ENCODE measurements at places on chromosomes 11 and 22.

DNA sequence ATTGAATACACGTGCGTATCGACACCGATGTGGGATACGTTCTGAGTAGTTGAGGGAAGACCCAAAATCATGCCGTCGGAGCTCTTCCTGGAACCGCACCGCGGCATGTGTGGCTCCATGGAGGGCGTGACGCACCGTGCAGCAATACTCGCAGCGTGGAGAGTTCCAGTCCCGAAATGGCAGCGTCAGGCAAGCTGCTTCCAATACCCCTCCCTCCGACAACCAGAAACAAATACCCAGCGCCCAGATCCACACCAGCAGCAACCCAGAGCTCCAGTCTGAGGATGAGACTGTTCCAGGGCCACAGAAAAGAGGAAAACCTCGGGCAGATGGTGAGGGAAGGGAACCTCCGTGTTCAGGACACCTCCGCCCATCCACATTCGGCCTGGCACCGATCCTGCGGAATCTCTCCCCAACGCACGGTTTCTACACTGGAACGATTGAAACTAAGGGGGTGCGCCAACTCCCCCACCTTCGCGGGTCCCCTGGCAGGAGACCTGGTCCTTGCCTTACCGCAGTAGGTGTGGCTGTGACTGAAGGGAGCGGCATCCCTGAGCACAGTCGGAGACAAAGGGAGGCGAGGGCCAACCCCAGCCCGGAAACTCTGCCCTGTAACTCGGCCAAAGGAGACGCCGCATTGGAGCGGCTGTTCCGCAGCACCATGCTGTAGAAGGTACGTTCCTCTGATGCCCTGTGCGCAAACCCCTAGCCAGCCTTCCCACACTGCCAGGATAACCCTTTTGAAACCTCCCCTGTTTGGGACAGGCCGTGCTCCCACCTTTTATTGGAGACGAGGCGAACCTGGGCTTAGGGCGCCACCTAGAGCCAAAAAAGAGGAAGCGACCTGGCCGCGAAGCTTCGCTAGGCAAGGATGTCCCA is 28.2 kb downstream of the DBX1 start:
- DNase-seq: peak; percentile 54
- no peaks in the 10 kb centered on the region for H3K36me3 ChIP-seq
- H3K27ac ChIP-seq: no peak overlapping the region
- no peaks in the 10 kb centered on the region for H3K27me3 ChIP-seq
- H3K4me3 ChIP-seq: no peak overlapping the region

- H3K4me3 ChIP-seq: no peak overlapping the region
- no peaks in the 10 kb centered on the region for H3K27me3 ChIP-seq
- no peaks in the 10 kb centered on the region for H3K36me3 ChIP-seq
- H3K4me1 ChIP-seq: no peaks in the 10 kb centered on the region
Observed at GRCh38 chr11:27514076-27514475, 7.5 kb upstream of the LIN7C start.

- DNase-seq: peak; percentile 31
- H3K4me1 ChIP-seq: 0 out of 2 replicates have a peak, but pooled peaks cover 5% of the 10 kb centered on the region
- H3K27me3 ChIP-seq: no peaks in the 10 kb centered on the region
- no peaks in the 10 kb centered on the region for H3K36me3 ChIP-seq
- H3K4me3 ChIP-seq: no peak overlapping the region
Observed at GRCh38 chr11:124481365-124482323, 36.1 kb upstream of the OR8B8 start.

DNA sequence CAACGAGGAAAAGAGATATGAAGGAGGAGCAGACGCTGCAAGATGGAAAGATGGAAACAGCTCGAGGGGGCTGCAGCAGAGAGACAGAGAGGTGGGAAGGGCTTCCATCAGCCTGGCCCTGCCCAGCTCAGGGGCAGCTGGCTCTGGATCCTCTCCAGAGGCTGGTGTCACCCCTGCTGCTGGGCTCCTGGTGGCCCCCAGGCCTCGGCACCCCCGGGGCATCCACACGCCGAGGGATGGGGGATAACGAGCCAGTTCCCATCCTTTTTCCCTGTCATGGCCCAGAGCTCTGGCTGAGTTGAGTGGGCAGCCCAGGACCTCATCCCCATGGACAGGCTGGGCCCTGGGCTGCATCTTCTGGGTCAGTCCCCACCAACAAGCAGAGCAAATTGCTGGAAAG is 102.3 kb downstream of the ST3GAL4 start:
- no peaks in the 10 kb centered on the region for H3K36me3 ChIP-seq
- H3K4me3 ChIP-seq: no peak overlapping the region
- peaks cover 3% of the 10 kb centered on the region for H3K27me3 ChIP-seq
- H3K27ac ChIP-seq: no peak overlapping the region
- H3K4me1 ChIP-seq: no peaks in the 10 kb centered on the region

DNA sequence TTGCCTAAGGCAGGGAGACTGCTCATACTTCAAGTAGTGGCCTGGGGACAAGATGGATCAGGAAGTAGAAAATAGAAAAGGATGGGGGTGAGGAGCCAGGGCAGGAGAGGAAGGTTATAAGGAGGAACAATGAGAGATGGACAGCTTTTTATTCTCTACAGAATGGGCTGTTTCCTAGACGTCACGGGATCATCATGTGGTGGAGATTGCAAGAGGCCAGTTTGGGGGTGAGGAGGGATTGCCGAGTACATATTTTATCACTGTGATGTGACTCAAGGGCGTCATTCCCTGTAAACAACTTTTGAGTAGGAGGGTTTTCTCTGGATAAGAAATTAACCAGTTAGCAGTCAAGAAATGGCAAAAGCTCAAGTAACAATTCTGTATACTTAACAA is 406.3 kb downstream of the ETS1 start:
- no peak for DNase-seq
- no peak overlapping the region for H3K4me3 ChIP-seq
- H3K36me3 ChIP-seq: no peaks in the 10 kb centered on the region
- H3K27me3 ChIP-seq: no peaks in the 10 kb centered on the region
- no peak overlapping the region for H3K27ac ChIP-seq

DNA sequence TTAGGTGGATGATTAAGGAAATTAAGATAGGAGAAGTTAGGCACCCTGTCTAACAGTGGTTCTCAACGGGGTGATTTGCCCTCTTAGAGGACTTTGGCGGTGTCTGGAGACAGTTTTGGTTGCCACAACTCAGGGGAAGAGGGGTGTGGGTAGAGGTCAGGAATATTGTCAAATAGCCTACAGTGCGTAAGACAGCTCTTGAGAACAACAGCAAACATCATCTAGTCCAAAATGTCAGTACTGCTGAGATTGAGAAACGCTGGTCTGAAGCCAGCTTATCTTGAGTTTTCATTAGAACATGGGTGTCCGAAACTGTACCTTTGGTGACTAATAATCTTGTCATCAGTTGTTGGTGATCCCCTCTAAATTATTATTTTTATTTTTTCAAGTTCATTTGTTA is 38.4 kb downstream of the CECR2 start:
- no peaks in the 10 kb centered on the region for H3K27me3 ChIP-seq
- no peaks in the 10 kb centered on the region for H3K4me1 ChIP-seq
- H3K36me3 ChIP-seq: no peaks in the 10 kb centered on the region
- H3K4me3 ChIP-seq: no peak overlapping the region

DNA sequence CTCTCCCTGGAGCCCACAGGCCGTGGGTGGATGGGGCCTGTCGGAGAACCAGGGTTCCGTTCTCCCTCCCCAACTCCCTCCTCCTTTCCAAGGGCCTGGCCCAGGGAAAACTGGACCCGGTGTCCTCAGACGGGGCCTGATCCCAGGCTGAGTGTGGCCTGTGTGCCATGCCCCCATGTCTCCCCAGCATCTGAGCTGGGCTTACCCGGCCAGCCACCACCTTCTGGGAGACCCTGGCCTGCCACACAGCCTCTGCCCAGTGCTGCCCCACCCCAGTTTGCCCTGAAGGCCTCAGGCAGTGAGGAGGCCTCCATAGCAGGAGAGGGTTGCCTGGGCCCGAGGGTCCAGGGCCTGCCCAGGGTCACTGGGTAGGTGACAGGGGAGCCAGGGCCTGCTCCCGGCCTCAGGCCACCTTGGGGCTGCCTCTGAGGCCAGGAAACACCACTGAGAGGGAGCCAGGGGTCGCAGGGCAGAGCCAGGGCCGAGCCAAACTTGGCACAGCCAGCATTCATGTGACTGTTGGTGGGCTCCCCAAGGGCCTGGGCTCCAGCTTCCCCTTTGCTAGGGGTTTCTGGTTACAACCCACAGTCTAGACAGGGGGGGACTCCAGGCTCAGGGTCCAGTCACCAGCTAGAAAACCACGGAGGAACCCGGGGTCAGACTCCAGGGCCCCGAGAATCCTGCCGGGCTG is 590 bp upstream of the IFITM10 start:
- no peaks in the 10 kb centered on the region for H3K27me3 ChIP-seq
- H3K36me3 ChIP-seq: peaks cover 1% of the 10 kb centered on the region
- DNase-seq: no peak
- H3K4me3 ChIP-seq: no peak overlapping the region

DNA sequence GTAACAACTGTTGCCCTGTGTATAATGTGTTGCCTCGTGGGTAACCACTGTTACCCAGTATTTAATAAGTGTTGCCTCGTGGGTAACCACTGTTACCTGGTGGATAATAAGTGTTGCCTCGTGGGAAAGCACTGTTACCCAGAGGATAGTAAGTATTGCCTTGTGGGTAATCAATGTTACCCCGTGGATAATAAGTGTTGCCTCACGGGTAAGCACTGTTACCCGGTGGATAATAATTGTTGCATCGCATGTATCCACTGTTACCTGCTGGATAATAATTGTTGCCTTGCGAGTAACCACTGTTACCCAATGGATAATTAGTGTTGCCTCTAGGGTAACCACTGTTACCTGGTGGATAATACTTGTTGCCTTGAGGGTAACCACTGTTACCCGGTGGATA is 17.1 kb upstream of the NXPE4 start:
- H3K4me3 ChIP-seq: no peak overlapping the region
- DNase-seq: no peak
- H3K36me3 ChIP-seq: no peaks in the 10 kb centered on the region

DNA sequence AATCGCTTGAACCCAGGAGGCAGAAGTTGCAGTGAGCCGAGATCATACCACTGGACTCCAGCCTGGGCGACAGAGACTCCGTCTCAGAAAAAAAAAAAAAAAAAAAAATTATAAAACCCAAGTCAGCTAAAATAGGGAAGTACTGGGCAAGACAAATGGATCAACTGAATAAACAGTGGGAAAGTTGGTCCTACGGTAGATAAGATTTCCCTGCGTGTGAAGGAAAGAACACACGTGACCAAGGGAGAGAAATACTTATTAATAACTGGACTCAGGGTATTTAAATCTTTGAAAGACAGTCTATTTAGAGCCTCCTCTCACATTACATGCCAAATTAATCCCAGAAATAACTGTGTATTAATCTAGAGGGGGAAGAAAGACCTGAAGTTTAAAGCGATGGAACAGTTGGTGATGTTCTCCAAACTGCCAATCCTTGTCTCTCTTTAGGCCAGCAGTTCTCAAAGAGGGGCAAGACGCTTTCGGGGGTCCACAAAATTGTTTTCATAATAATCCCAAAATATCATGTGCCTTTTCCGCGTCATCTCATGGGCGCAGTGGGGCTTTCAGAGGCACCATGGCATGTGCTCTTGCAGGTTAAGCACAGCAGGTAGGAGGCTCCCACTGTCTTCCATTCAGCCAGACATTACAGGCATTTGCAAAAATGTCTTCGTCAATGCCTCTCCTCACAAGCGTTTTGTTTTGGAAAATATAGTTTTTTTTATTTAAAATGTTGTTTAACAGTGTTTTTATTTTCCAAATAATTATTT is 6.6 kb downstream of the RTL6 start:
- no peak overlapping the region for H3K27ac ChIP-seq
- peaks cover 1% of the 10 kb centered on the region for H3K36me3 ChIP-seq
- H3K4me3 ChIP-seq: no peak overlapping the region

DNA sequence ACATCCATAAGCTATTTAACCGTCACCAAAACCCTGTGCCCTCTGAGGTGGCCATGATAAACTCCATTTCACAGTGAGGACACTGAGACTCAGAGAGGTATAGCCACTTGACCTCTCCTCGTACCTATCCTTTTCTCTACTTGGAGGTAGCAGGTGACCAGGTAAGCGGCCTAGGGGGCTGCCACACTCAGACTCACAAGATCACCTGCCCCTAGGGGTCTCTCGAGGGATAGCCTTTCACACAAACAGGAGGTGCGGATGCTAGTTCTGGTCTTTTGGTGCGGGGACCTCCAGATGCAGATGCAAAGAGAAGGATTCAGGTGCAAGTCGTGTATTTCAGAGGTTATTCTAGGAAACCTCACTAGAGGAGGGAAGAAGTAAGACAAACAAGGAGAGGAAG is 14.6 kb downstream of the MS4A18 start:
- DNase-seq: no peak

GRCh38 chr22:16932577-16932976 is 75.4 kb downstream of the GAB4 start:
- no peak overlapping the region for H3K4me3 ChIP-seq
- H3K27ac ChIP-seq: no peak overlapping the region
- H3K36me3 ChIP-seq: no peaks in the 10 kb centered on the region
- no peaks in the 10 kb centered on the region for H3K4me1 ChIP-seq
- no peaks in the 10 kb centered on the region for H3K27me3 ChIP-seq
- DNase-seq: no peak

GRCh38 chr22:50621356-50621880 is 6.5 kb downstream of the ARSA start:
- peaks cover 18% of the 10 kb centered on the region for H3K4me1 ChIP-seq
- no peaks in the 10 kb centered on the region for H3K27me3 ChIP-seq
- no peaks in the 10 kb centered on the region for H3K36me3 ChIP-seq

DNA sequence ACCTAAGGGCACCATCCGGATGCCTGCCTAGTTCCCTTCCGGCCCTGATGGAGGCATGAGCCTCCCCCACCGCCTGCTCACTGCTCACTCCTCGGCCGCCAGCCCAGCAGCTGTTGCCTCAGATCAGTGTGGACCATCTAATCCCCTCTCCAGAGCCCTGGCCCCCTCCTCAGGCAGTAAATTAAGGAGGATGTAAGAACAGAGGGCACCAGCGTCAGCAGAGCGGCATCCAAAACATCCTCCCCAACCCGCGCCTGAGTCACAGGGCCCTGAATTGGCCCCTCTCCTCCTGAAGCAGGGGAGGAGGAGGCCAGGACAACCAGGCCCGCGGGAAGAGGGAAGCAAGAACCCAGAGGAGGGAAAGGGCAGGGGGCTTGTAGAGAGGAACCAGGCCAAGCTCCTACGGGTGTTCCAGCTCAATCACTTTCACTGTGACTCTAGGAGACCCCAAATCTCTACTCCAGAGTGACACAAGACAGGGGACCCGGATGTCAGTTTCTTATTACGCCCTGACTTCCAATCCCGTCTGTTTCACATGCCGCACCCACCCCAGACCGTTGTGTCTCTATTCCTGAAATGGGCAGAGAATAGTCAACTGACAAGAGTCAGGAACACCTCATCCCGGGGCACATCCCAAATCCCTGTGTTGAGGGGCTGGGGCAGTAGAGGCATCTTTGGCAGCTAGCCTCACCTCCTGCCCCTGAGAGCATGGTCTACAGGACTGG is 31.3 kb upstream of the MYOD1 start:
- H3K27ac ChIP-seq: no peak overlapping the region
- H3K27me3 ChIP-seq: peaks cover 1% of the 10 kb centered on the region
- DNase-seq: no peak
- no peaks in the 10 kb centered on the region for H3K36me3 ChIP-seq

All from Caco-2 (cell line).